Activated CD8-positive, alpha-beta memory T cell treated with anti-CD3 and anti-CD28 coated beads for 4 hours (primary cell): ENCODE measurements at places on chromosomes 13 and 19.

DNA sequence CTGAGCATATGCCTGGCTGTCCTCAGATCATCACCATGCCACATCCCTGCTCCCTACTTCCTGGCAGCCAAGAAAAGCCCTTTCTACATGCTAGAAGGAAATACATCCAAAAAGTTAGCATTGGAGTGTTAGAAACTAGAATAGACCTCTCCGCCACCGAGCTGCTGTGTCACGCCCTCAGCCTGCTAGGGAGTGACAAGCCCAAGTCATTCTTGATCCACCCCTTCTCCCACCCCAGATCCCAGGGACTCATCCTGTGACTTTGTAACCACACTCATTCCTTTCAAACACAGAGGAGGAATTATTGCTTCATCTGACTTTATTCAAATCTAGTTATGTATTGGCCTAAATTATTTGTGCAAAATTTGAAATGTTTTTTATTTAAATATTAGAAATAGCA is 45.3 kb downstream of the POLR1D start:
- no peak for DNase-seq

DNA sequence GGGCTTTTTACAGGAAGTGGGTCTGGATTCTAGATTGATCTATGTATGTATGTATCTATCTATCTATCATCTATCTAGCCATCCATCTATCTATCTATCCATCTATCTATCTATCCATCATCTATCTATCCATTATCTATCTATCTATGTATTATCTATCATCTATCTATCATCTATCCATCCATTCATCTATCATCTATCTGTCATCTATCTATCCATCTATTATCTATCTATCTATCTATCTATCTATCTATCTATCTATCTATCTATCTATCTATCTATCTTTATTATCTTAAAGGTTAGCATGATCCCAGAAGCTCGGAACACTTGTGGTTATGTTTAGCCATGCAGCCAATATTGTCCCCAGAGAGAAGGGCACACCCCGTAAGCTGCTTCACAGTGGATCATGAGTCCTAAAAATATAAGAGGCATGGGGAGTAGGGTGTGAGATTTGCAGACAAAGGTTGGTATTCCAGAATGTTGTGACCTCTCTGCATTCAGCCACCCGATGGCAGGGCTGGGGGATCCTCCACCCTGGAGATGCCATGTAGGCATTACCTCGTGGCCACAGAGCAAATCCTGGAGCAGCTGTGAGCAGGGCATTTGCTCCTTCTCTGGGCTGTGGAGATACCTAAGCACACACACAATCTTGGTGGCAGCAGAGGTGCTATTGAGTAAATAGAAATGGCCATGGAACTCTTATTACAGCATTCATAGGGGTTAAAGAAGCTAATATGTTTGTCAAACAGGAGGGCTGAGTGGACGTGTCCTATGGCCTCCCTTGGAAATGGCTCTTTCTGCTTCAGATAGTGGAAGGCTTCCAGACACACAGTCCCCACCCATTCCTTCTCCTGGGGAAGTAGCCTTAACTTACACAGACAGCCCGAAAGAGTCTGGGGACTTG is 310.0 kb upstream of the TSHZ3 start:
- no peak for DNase-seq

DNA sequence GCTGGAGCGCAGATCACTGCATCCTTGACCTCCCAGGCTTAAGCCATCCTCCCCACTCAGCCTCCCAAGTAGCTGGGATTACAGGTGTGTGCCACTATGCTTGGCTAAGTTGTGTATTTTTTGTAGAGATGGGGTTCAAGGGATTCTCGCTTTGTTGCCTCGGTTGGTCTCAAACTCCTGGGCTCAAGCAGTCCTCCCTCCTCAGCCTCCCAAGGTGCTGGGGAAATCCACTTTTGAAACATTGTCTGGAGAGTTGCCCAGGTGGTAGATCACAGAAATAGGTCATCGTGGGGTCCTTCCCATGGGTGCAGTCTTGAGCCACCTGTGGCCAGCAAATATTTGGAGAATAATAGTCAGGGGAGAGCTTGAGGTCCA is 5.2 kb downstream of the LDLR start:
- no peak for DNase-seq

- no peak for DNase-seq
Measured at GRCh38 chr19:7515645-7516151, at the start of gene ZNF358. Gene ZNF358 (plus strand): TSS chr19:7516103. CDS start chr19:7519243, 3,140 bp downstream.

DNA sequence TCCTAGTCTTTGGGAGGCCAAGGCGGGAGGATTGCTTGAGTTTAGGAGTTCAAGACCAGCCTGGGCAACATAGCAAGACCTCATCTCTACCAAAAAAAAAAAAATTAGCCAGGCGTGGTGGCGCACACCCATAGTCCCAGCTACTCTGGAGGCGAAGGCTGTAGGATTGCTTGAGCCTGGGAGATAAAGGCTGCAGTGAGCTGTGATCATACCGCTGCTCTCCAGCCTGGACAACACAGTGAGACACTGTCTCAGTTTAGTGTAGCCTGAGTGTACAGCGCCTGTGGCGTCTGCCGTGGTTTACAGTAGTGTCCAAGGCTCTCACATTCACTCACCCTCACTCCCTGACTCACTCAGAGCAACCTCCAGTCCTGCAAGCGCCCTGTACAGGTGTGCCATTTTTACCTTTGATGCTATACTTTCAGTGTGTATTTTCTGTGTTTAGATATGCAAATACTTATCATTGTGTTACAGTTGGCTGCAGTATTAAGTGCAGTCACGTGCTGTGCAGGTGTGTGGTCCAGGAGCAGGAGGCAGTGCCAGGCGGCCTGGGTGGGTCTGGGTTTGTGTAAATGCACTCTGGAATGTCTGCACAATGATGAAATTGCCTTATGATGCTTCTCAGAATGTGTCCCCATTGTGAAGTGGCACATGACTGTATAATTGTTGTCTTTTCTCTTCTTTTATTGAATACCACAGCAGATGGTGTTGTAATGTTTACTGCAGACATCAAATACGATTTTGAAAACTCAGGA is 36.1 kb upstream of the DCUN1D2 start:
- no peak for DNase-seq

DNA sequence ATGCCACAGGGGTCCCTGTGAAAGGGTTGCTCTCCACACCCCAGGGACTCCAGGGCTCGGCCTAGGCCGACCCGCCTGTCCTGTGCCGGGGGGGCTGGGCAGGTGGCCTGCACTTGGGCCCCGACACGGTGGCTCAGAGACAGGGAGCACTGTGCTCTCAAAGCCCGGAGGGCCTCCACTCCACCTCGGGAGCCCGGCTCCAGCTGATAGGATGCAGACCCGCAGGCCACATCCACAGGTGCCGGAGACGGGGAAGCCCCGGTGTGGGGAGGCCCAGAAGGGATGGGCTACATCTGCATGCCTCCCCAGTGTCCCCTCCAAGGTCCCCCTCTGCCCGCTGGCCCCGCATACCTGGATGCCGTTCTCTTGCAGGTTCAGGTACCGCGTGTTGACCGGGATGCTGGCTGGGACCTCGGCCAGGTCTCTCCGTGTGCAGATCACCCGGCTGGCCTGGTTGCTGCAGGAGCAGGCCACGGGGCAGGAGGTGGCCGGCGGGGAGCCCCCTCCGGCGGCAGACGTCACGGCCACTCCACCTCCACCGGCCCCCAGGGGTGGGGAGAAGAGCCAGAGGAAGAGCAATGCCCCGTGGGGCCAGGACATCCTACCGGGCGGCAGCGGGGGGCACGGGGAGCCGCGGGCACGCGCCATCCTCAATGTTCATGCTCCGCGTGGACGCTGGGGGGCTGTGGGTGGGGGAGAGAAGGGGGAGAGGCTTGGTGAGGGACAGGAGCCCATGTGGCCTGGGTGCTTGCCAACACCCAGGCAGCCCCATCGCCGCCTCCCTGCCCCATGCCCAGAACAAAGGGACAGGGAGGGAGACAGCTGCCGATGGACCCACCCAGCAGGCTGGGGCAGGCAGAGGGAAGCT is 19.8 kb downstream of the LRRC4B start:
- no peak for DNase-seq
